ENCODE measurements at places on chromosomes 2 and 18.

GRCh38 chr18:30404422-30404821, 638.1 kb downstream of the DSC3 start:
- no peak for DNase-seq

DNA sequence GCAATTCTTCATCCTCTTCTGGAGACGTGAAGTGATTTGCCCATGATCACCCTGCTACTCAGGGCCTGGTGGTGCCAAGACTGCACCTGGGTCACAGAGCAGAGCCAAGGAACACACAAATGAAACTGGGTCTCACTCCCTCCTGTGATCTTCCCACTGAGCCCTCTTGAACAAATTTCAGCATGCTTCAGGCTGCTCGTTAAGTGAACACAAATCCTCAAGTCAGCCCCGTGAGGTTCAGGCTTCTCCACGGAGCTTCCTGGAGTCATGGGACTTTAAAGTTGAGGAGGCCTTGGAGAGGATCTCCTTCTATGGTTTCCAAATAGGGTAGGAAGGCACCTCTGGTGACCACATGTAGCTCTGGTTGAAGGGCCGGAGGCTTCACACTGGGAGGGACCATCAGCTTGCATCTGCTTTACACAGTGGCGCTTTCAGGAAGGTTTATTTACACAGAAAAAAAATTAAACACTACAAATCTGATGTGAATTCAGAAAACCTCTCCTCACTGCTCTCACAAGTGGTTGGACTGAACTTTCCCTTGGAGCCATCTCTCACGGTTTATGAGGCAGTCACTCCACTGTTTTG, 255.4 kb downstream of the LOXHD1 start:
- DNase-seq = no peak

GRCh38 chr18:12236934-12237832, 17.0 kb upstream of the CIDEA start:
- peak; percentile 39 for DNase-seq

DNA sequence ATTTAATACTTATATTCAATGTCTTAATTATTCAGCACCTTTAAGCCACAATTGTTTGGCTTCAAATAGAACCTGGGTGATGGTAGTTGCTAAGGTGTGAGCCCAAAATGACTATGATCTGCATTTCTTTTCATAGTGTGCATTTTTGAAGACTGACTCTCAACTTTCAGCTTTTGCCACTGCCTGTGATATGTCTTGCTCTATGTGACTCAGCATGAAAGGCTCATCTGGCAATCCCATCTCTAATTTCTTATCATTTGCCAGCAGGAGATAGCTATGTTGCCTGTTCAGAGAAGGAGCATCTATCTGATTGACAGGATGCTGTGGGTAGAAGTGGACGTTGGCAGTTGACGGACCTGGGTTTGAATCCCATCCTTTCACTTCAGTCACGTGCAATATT, 34.5 kb upstream of the CCDC93 start:
- no peak for DNase-seq

- DNase-seq = no peak
Measured at GRCh38 chr2:22912398-22912797, 472.6 kb upstream of the KLHL29 start.

DNA sequence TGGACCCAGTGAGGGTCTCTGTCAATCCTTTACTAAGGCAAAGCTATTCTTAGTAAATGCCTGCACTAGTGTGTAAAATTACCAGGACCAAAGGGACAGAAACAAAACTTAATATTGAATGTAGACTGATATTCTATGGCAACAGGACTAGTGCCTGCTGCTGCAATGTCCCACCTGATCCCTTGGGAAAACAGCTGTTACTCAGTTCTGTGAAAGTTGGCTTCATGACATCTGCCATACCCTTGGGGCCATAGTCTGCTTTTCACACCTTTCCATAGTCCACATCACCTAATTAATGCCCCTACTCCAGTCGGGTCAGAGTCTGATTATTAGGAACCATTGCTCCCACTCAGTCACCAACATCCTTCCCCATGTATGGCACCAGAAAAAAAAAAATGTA, 14.5 kb downstream of the DNAJC27 start:
- DNase-seq = no peak

- no peak for DNase-seq
Measured at GRCh38 chr2:10911291-10912075, at the start of gene KCNF1. KCNF1 (plus strand) TSS chr2:10911934; CDS start chr2:10912427, 493 bp downstream.

DNA sequence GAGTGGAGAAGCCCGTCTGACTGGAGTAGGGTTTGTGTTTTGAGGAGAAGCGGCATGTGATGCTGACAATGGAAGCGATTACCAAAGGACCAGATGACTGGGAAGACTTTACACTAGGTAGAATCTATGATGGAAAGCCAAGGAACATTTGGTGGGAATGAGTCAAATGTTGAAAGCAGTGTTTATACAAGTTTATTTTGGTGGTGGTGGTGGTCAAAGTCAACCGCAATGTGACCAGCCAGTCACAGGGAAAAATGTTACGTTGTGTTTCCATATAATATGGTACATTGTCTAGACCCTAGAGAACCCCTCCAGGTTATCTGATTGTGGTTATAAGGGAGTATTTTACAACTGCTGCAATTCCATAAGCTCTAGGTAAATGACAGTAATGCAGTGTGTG, 216.8 kb downstream of the PID1 start:
- no peak for DNase-seq

GRCh38 chr2:124034265-124034664, 9.2 kb downstream of the CNTNAP5 start:
- no peak for DNase-seq

- DNase-seq = no peak
Measured at GRCh38 chr2:71347517-71347916, 15.9 kb downstream of the ZNF638 start.

GRCh38 chr2:134671513-134671912, 47.3 kb downstream of the TMEM163 start:
- no peak for DNase-seq

- DNase-seq = no peak
Measured at GRCh38 chr18:79337184-79337583, 58.5 kb upstream of the NFATC1 start.

- DNase-seq = no peak
Measured at GRCh38 chr18:24063121-24063731, 48.7 kb downstream of the TTC39C start.

DNA sequence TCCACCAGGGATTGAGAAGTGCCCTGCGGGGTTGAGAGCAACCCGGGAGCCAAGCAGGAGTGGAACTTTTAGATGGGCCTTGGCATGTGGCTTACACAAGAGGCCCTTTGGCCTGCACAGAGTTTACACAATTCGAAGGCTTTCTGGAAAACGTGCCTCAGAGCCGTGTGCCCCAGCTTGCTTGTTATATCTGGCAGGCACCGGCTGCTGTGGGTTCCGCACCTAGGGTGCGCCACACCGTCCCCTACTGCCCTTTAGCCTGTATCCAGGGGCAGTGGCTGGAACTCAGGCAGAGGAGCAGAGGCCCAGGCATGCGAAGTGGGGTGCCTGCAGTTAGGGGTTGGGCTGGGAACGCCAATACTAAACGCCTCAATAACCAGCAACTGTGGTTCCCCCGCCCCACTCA, 32.9 kb upstream of the EDAR start:
- DNase-seq = no peak

DNA sequence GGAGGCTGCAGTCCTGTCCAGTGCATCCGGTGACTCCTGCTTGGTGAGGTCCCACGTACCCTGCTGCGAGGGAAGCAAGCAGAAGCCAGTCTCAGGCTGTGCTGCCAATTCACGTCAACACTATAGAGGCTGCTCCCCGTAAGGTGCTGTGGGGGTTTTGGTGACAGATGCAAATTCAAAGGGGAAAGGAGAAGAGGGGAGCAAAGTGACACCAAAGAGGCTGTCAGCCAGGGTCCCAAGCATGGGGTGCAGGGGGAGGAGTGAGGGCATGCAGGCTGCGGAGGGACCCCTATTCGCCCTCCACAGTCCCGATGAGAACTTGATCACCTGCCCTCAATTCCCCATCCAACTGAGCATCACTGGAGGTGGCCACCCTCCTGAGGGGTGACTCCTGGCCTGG, 179.4 kb upstream of the HS6ST1 start:
- DNase-seq = no peak

GRCh38 chr2:96891591-96892333, 21.9 kb upstream of the SEMA4C start:
- DNase-seq = peak; percentile 27

All from stimulated activated CD4-positive, alpha-beta T cell treated with anti-CD3 and anti-CD28 coated beads, TNF-alpha, amount 100 ng/mL, for 4 hours (primary cell).